ENCODE measurements at places on chromosomes 13 and 19. TPM values are rescaled to one million over a fixed set of nuclear protein-coding genes. Genes with fewer than 3 reads are reported as not detected.

The LRRC25 gene
- 1.6 TPM for polyA plus RNA-seq

The LMTK3 gene
- not detected for polyA plus RNA-seq

The ZNF536 gene
- 2.3 TPM for polyA plus RNA-seq

The ONECUT3 gene
- 0.04 TPM for polyA plus RNA-seq

The DCT gene
- 0.18 TPM for polyA plus RNA-seq

The PRR20B gene
- polyA plus RNA-seq, result not detected

DNA sequence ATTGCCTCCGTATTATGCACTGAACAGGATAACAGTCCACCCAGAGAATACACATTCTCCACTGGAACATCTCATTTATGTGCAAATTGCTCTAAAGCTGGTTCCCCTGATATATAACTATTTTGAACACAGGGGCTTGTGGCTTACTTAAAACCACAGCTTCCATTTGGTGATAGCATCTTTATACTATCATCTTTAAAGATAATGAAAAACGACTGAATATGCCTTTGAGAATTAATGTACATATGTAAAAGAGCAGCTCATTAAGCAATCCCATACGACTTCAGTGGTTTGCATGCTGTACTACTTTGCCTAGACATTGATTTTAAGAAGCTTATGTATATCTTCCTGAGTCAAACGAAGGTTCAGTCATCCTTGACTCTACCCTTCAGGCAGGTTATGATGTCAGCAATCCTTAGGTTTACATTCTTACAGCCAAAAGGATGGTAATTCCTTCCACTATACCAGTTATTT lies 40.8 kb downstream of the BRD4 start:
- no peak for DNase-seq

- no peak for DNase-seq
These were observed 154.0 kb downstream of the NALCN start for GRCh38 chr13:101262306-101262705.

DNA sequence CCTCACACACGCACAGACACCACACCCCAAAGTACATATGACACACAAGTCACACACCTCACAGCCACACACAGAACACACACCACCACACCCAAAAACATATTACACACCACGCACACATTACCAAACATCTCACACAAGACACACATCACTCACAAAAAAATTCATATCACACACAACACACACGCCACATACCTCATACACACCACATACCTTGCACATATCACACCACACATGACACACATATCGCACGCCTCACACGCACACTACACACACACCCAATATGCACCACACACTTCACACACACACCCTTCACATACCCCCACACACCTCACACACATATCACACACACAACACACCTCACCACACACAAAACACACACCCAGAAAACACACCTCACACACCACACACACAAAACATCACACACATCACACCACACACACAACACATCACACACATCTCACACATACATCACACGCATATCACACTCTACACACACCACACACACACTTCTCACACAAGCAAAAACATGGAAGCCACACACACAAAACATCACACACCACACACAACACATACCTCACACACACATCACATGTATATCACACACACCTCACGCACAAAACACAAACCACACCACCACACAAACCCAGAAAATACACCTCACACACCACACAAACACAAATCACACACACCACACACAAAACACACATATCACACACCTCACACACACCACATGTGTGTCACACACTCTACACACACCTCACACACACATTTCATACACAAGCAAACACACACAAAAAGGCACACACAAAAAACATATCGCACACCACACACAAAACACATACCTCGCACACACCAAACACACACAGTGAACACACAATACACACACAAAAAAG lies 132.1 kb downstream of the CRYL1 start:
- DNase-seq, result no peak

- DNase-seq, result no peak
These were observed 394.3 kb downstream of the PCDH17 start for GRCh38 chr13:58025821-58026220.

GRCh38 chr19:9178901-9179300 lies at the start of gene OR7D2:
TSS of gene OR7D2 (plus strand) at chr19:9178979. CDS start at chr19:9185782, 6,803 bp downstream.
- no peak for DNase-seq

DNA sequence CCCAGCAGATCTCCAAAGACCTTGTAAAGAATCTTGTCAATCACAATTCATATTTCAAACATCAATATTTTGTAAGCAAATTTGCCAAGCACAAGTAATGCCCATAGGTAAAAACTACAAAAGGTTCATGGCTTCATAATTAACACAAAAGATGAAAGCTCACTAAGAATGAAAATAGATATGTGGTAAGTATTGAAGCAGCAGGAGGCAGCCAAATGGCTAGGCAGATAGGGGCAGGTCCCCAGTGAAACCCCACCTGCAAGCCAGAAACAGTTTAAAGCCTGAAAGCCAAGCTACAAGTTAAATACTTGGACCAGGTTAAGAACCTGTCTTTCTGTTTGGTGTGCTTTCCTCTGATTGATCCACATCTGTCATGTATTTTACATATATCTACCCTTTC lies 942.6 kb upstream of the SPRY2 start:
- DNase-seq, result no peak

DNA sequence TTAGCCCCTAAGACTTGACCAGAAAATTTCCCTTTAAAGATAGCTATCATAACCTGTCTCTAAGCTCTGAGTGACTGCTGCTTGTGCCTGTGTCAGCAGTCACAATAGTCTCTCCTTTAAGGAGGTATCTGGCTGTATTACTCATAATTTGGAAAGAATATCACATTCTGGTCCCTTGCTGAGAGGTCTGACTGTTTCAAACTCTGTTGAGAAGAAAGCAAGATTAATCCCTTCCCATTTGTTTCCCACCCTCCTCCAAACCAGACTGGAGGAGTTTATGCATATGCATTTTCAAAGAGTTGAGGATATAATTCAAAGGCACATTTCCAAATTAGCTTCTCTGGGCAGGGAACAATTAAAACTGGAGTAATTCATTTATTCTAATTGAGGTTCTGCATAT lies 2.3 kb downstream of the HTR2A start:
- no peak for DNase-seq

DNA sequence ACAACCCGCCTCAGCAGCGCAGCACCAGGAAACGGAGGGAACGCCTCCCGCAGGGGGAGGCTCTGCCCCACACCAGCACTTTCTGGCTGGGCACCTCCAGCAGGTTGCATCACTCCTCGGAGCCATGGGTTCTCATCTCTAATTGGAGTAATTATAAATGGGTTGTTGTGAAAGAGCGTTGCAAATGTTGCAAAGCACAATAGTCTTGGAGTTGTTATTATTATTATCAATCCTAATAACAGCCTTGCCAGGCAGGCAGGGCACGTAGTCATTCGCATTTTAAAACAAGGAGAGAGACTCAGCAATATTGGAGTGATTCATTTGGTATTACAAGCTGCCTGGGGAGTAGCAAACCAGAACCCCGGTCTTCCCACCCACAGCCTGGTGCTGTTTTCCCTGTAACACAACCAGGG lies 108.6 kb upstream of the GJB6 start:
- DNase-seq, result no peak

DNA sequence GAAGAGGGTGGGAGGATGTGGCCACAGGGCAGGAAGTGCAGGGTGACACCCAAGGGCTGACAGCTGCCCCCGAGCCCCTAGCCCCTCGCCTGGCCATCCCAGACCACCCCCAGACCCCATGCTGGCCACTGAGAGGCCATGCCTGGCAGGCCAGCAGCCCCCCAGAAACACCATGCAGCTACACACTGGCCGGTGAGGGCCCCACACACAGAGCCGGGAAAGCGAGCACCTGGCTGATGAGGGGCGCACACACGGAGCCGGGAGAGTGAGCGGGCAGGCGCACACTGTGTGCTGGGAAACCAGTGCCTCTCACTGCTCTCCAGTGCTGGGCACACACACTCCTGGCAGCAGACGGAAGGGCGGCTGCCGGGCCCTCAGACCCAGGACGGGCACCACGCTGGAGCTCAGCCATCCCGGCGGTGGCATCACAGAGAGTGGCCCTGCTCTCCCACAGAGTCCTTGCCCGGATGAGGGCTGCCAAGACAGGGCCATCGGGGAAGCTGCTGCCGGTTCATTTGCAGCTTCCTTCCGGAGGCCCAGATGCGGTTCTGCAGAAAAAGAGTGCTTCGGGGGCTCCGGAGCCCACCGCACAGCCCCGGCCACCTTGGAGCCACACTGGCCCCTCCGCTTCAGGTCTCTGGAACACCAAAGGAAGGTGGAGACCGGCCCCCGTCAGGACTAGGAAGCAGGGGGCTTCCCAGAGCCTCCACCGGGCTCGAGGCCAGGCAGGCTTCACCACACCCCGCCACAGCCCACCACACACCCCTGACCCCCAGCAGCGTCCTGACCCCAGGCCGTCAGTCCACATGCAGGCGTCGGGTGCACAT lies 76.4 kb downstream of the SPACA7 start:
- DNase-seq, result no peak

GRCh38 chr19:47644743-47645482 lies 36.0 kb downstream of the BICRA start:
- DNase-seq, result no peak

DNA sequence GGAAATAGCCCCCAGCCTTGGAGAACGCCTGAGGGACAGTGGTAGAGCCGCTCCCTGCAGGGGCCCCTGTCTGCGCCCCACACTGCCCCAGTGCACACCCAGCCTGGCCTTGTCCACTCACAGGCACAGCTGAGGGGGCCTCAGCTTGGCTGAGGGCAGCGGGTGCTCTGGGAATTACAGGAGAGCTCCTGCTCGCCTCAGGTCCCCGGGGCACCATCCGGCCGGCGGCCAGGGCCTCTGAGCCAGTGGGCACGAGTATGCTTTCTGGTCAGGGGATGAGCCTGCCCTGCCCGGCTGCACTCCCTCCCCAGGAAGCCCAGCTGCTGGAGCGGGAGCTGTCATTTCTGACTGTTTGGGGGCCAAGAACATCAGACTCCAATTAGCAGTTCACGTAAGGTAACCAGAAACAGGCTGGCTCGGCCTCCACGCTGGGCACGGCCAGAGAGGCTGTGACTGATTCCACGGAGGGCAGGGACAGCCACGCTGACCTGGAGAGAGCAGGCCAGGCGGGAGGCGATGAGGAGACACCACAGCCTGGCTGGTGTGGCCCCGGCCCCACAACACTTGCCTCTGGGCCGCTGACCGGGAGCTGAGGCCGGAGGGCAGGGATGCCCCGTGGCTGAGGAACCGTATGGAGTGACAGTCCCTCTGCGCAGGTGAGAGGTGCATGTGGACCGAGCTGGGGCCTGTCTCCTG lies 15.4 kb downstream of the CEBPG start:
- no peak for DNase-seq

DNA sequence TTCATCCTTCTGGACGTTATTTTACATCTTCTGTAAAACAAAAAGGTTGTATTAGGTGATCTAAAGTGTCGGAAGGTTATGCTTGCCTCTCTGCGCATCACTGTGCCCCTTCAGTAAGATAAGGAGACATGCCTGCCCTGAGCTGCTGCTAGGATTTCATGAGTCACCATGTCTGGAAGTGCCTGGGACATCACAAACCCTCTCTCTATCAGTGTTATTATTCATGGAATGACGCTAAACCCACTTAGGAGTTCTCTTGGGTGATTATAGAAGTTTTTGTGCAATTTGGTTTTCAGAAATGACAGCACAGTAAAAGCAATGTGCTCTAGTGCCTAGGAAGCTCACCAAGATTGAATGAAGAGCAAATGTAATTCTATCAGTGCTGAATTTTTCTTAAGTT lies 617.7 kb downstream of the DCT start:
- DNase-seq, result no peak

GRCh38 chr13:50842251-50842989 lies 1.1 kb downstream of the DLEU7 start:
- no peak for DNase-seq

DNA sequence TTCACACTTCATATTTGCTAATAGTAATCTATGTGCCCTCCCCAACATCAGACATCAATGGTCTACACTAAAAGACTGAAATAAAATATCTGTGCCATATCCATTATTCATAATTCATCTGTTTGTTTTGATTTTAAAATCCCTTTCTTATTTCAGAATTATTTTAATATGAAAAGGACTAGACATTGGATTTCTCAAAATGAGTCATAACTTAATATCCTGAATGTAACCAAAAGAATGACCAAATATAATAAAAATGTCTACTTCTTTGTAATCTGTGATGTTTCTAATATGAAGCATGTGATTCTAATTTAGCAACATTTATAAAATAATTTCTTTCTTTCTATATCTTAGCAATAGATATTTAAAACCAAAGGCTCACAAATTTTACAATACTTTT lies 64.9 kb downstream of the MZT1 start:
- DNase-seq, result no peak

DNA sequence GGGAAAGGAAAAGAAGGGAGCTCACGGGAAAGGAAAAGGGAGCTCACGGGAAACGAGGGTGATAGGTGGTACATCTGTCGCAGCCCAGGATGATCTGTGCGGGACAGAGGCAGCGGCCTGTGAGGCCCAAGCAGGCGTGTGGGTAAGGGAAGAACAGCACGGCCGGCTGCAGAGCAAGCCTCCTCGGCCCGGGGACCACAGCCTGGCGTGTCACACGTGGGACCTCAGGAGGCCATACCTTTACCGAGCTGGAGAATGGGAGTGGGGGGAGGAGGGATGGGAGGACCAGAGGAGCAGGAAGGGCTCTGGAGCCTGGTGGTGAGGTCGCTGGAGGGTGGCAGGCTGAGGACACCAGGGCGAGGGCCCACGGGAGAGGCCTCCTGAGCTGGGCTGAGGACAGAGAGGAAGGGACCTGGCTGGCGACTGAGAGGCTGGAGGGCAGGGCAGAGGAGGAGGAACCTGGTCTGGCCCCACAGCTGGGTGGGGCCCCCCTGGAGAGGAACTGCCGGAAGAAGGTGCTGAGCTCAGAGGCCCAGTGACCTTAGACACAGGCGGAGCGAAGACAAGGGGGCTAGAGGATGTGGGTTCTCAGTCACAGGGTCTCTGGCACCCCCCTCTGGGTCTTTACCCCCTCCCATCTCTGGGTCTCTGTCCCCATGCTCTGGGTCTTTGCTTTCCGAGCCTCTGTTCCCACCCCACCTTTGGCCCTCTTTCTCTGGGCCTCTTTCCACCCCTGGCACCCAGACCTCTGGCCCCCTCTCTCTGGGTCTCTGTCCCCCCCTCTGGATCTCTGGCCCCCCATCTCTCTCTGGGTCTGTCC lies 2.9 kb upstream of the FTL start:
- no peak for DNase-seq

- DNase-seq, result no peak
These were observed 255.0 kb upstream of the SLITRK1 start for GRCh38 chr13:84137292-84137691.

Data from forelimb muscle (tissue), 1 donor.